ENCODE measurements at places on chromosomes 12 and 14.

DNA sequence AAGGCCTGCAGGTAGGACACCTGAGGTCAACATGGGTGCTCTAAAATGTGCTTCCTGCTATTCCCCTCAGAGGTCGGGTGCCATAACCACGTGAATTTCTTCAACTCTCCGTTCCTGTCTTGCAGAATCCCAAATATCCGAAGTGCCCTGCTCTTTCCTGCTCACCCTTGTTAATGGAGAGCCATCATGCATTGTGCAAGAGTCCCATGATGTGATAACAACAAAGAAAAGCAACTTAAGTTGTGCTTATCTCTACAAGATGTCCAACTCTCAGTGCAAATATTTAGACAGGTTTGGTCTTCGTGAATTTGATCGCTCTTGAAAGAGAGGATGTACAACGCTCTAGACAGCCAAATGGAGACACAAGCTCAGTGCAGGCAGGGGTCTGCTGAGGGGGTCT lies 210.6 kb upstream of the PLXNC1 start:
- DNase-seq, result no peak

DNA sequence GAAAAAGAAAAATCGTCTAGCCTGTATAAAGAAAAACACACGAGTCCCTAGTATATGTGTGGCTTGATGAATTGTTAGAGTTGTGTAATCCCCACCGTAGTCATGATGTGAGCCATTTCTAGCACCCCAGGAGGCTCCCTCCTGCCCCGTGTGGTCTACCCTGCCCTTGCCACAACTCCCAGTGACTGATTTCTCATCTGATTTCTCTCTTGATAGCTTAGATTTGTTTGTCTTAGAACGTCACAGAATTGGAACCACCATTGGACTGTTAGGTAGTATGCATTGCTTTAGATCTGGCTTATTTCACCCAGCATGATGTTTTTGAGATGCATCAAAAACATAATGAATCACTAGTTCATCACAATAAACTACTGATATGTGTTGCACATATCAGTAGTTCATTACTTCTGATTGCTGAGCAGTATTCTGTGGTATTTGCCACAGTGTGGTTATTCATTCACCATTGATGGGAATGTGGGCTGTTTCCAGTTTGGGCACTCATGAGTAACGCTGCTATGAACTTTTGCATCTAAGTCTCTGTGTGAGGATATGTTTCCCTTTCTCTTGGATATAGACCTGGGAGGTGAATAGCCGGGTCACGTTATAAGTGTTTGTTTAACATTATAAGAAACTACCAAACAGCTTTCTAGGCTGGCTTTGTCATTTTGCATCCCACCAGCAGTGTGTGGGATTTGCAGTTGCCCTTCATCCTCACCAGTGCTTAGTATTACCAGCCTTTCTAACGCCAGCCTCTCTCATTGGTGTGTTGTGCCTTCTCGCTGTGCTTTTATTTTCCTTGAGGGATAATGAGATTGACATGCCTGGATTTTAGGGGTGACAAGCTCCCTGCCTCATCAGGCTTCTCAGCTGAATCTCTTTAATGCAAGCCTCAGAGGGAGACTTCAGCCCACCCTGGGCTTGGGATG lies 31.9 kb upstream of the NCOR2 start:
- no peak for DNase-seq

GRCh38 chr14:104694991-104695659 lies 5.7 kb downstream of the INF2 start:
- DNase-seq, result no peak

GRCh38 chr14:85178864-85179263 lies 351.1 kb upstream of the FLRT2 start:
- no peak for DNase-seq

- no peak for DNase-seq
Measured at GRCh38 chr12:19206493-19207077, 77.1 kb downstream of the PLEKHA5 start.

- no peak for DNase-seq
Measured at GRCh38 chr14:91280129-91280528, 35.6 kb upstream of the GPR68 start.

GRCh38 chr14:72844524-72844923 lies 49.4 kb downstream of the DPF3 start:
- no peak for DNase-seq

DNA sequence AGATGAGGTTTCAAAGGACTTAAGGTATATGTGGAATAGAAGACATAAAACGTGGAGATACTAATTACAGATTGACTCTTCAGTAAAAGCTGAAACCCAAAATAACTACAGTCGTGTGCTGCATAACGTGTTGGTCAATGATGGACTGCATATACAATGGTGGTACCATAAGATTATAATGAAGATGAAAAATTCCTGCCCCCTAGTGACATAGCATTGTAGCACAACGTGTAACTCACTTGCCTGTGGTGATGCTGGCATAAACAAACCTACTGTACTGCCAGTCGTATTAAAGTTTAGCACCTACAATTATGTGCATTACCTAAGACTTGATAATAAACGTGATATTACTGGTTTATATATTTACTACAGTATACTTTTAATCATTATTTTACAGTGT lies 150.3 kb downstream of the LRRK2 start:
- no peak for DNase-seq

GRCh38 chr12:24979329-24979728 lies 30.4 kb upstream of the BCAT1 start:
- DNase-seq, result no peak

DNA sequence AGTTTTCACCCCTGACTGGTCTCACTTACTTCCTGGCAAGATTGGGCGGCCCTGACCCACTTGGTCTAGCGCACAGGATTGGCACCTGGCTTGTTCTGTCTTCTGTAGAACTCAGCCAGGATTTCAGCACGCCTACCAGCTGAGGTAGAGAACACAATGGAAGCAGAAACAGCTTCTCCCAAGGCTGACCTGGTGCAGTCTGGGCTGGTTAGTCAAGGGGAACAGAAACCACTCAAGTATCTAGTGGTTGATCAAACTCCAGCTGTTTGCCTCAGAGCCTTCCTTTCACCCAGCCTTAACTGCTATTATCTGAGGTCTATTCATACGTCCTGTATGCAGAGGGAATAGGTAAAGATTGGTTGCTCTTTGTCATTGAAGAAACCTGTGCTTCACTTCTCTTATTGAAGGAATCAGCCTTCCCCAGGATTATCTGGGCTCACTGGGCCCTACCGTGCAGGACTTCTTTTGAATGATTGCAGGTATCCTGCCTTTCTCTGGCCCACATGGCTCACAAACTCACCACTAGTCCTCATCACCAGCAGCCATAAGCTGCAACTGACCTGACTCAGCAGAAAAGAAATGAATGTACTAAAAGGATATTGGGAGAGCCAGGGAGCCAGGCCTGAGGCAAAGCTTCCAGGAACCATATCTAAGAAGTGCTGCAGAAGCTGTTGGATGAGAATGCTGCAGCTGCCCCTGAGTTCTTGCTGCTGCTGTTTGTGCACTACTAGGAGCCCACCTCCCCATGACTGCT lies 2.5 kb upstream of the PLEKHD1 start:
- DNase-seq, result no peak

DNA sequence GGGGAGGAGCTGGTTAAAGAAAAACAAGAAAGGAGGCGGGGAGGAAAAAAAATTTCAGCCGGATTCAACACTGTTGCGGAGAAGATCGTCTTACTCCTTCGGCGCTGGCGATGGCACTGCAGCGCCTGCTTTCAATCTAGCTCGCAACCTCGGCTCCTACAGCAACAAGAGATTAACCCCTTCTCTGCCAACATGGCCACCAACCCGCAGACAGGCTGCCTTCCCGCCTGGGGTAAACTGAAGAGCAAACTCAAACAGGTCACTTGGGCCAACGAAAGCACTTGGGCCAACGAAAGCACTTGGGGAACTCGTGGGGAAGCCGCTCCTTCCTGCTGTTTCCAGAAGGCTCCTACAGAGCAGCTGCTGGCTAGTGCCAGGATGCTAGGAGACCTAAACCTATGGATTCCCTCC lies 73.7 kb downstream of the CIT start:
- DNase-seq, result no peak

GRCh38 chr12:68521321-68521839 lies 89.3 kb upstream of the RAP1B start:
- DNase-seq, result peak; percentile 68

- no peak for DNase-seq
Measured at GRCh38 chr12:116492703-116493324, 66.4 kb upstream of the MAP1LC3B2 start.

DNA sequence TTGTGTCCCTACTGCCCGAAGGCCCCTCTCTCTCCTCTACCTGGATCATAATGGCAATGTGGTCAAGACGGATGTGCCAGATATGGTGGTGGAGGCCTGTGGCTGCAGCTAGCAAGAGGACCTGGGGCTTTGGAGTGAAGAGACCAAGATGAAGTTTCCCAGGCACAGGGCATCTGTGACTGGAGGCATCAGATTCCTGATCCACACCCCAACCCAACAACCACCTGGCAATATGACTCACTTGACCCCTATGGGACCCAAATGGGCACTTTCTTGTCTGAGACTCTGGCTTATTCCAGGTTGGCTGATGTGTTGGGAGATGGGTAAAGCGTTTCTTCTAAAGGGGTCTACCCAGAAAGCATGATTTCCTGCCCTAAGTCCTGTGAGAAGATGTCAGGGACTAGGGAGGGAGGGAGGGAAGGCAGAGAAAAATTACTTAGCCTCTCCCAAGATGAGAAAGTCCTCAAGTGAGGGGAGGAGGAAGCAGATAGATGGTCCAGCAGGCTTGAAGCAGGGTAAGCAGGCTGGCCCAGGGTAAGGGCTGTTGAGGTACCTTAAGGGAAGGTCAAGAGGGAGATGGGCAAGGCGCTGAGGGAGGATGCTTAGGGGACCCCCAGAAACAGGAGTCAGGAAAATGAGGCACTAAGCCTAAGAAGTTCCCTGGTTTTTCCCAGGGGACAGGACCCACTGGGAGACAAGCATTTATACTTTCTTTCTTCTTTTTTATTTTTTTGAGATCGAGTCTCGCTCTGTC lies 1.8 kb downstream of the INHBE start:
- no peak for DNase-seq

- no peak for DNase-seq
Measured at GRCh38 chr14:89091781-89092180, 267.3 kb downstream of the TTC8 start.

GRCh38 chr12:127640181-127640886 lies 626.6 kb upstream of the TMEM132C start:
- DNase-seq, result no peak

- DNase-seq, result no peak
Measured at GRCh38 chr12:92574051-92574783, 128.6 kb upstream of the PLEKHG7 start.

DNA sequence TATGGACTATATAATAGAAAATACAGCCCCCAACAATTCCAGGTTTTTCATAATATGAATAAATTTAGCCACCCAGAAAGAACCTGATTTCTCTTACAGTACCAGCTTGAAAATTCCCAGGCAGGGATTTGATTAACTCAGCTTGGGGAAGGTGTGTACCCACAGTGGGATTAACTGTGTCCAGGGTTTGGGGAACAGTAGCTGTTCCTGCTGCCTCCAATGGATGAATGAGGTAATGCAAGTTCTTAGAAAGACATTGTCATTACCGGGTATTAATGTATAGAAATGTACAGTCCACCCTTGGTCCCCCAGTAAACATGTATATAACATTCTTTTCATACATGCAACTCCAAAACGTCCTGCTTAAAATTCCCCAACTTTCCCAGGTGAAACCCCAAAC lies 115.6 kb downstream of the LRIG3 start:
- DNase-seq, result no peak

- DNase-seq, result peak; percentile 88
Measured at GRCh38 chr12:14365294-14366208, at the start of gene ATF7IP. Gene ATF7IP (plus strand): TSS chr12:14365682. CDS start chr12:14423916, 58,234 bp downstream.

DNA sequence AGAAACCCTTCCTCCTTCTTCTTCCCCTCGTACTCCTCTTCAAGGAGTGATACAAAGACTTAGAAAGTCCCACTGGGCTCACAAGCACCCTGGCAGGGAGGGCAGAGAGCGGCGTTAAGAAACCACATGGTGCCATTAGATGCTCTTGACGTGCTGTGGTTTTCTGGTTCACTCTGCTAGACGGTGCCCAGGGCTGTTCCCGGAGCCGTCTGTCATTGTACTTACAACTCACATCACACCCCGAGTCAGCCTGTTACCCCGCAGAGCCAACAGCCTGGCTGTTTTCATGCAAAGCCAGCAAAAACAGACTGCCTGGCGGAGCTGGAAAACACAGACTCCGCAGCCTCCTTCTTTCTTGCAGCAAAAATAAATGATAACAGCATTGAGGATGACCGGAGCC lies 232.6 kb upstream of the TBX3 start:
- no peak for DNase-seq

DNA sequence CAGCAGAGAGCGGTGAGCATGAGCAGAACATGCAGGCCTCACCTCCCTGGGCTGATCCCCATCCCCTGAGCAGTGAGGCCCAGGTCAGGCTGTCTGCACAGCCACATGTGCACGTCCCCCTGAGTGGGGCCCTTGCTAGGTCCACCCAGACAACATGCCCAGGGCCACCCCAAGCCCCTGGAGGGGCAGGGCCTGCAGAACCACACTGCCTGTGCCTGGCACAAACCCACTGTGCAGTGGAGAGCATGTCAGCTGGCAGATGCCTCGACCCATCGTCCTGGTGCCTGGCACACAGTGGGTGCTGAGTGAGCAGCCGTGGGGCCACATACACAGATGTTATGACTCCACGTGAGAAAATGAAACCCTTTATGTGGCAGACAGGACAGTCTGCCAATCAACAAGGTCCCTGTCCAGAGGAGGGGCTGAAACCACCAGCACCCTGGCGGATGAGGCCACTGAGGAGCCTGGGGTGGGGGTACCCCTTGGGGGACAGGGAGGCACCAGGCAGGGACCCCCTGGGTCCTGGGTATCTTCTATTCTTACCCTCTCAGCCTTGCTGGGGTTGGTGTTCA lies 8.3 kb downstream of the ANHX start:
- DNase-seq, result no peak
